ENCODE measurements at places on chromosomes 1 and 21.

DNA sequence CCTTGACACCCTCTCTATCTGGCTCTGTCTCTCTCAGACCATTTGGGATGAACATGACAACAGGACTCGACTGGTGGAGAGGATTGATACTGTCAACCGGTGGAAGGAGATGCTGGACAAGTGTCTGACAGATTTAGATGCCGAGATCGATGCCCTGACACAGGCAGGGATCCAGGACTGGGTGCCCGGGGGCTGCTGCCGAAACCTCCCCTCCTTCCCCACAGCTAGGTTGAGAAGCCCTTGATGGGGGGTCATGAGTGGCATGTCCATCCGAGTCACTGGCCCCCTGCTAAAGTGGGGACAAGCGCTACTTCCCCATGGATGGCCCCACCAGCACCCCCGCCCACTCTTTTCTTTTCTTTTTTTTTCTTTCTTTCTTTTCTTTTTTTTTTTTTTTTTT is 1.2 kb downstream of the TEKT2 start:
- no peak for DNase-seq

GRCh38 chr1:160207771-160208556 is 2.8 kb downstream of the PEA15 start:
- DNase-seq: no peak

DNA sequence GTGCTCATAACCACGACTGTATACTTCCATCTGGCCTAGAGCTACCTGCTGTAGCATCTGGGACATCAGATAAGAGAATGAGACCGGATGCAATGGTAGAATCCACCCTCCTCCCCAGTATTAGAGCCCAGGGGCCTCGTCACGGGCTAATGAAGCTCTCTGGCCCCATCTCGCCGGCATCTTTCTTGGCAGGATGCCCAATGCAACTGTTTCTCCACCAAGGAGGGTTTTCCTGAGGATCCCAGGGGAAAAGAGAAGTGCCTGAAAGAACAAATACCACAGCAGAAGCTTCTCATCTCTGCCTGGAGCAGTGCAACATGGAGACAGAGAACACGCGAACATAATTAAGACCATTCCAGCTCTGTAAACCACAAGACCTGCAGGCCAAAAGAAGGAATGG is 80.0 kb downstream of the VWA5B1 start:
- DNase-seq: no peak

DNA sequence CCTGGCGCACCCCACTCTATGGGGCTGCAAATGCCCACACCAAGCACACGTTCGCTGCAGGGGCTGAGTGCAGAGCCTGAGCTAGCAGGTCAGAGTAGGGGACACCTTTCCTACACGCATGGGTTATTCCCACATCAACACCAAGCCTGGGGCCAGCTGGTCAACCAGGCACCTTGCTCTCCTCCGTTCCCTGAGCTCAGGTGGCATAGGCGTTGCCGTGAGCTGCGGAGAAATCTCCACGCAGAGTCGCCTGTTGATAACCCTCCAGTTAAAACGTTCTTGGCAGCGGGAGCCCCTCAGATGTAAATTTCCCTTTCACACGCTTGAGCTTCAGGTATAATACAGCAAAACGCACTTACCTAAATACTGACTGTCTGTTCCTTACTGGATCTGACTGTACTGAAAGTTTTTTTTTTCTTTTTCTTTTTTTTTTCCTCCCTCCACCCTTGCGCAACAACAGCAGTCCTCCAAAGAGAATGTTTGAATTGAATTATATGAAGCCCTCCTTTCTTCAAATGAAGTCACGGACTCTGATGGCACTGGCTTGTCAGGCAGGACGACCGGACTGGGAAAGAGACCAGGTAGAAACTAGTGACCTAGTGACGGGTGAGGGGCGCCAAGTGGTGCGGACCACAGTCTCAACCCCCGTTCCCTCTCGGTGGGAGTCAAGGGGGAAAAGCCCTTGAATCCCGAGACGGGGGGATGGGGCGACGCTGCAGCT is 2.1 kb downstream of the BRINP3 start:
- no peak for DNase-seq

- no peak for DNase-seq
Observed at GRCh38 chr1:36876990-36877389, 157.3 kb downstream of the GRIK3 start.

GRCh38 chr1:47840393-47841190 is 156.6 kb downstream of the TRABD2B start:
- DNase-seq: no peak

DNA sequence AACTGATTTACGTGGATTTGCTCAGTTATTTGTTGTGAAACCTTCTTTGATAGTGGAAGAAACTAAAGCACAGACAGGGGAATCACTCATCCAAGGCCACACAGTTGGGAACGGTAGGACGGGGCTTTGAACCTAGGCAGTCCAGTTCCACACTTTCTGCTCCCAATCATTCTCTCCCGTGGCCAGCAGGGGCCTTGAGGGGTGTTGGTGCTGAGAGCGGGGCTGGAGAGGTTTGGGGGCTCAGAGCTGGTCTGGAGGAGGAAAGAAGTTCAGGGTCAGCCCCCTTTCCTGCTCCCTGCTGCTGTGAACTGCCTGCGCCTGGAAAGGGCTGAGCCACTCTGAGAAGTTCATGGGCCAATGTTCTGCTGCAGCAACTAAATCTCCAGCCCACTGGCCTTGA is 31.4 kb upstream of the ACTL8 start:
- no peak for DNase-seq

DNA sequence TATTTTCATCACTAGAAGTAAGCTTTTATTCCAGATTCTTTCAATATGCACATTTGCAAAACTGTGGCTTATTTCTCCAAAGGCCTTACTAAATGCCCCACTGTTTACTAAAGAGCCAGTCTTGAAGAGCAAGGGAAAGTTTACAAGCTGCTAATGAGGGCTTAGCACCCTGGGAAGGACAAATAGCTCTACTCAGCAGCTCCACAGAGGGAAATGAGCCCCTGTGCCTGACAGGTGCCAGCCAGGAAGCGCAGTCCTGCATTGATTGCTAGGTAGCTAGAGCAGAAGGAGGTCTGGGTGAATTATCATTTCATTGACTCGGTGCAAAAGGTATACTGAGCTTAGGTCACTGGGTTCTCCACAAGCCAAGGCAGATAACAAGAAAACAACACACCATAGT is 307.0 kb downstream of the SETD4 start:
- no peak for DNase-seq

DNA sequence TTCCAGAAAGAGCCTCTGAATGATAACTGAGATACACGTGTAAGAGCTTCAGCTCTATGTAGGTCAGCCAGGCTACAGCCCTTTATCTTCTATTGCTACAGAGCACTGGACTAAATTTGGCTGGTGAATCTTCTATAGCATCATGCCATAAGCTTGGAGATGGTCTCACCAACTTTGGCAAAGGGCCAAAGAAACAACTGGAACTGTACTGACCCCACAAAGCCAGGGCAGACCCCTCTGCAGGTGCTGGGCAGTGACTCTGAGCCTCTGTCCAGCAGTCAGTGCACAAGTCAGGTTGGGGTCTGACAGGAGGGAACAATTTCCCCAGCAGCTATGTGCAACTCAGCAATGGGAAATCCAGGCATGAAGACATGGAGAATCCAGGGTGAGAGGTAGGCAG is 57.8 kb upstream of the NFASC start:
- DNase-seq: no peak

DNA sequence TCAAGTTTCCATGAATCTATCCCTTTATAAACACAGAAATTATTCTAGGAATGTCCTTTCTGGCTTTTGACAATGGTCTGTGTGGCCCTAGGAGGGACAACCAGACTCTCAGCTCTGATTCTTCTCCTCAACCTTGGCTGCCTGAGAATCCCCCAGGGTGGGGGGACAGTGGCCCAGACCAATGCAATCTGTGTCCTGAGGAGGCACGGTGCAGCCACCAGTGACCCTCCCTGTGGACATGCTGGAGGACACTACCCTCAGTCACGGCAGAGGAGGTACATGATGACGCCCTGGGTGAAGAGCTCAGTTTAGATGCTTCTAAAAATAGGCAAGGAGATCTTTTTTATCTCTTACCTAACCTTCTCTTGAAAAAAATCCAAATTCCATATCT is 91.7 kb downstream of the PGBD5 start:
- DNase-seq: no peak

DNA sequence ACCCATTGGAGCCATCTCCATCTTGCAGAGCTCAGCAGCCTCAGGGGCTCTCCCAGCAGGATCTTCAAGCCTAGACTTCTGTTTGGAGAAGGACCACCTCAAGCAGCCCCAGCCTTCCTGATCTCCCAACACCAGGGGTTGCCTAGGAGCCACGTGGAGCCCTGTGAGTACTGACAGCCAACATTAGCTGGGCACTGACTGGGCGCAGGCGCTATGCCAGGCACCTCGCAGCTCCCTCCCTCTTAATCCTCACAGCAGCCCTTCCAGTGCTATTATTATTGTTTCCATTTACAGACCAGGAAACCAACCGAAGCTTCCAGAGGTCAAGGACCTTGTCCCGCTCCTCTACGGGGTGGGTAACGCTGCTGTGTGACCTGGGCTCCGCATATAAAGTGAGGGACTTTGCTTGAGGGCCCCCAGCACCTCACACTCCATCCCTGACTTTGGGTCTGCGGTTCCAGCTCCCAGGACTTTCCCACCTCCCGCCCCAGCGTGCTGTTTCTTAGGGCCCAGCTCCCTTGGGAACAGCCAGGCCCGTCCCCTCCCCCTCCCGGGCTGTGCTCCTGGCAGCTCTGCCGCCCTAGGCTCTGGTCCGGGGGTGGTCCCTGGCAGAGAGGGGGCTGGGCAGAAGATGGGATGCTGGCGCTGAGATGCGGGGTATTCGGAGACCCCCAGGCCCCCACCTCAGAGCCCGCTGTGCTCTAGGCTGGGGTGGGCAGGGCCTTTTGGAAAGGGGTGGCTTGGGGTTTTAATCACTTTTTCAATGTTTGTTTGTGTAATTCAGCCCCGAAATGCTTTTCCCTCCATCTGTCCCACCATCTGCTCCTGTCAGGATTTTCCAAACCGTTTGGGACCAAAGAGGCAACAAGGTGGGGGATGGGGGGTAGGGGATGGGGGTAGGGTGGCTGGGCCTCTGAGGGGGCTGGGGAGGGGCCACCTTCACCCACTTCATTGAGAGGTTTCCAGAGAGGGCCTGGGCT is 4.1 kb upstream of the HPCA start:
- DNase-seq: no peak

DNA sequence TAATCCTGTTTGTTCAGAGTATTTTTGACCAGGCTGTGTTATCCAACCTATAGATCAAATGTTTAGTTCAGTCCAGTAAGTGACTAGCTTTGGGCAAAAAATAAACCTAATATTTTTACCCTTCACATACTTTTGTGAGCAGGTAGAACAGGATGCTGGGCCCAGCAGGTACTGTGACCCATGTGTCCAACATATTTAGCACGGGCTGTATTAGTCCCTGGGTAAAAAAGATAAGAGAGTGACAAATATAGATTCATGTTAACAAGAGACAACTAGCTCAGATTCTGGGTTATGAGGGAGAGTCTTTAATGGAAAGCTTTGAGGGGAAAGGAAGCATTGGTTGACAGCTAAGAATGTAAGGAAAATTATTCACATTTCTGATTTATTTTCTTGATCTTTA is 43.1 kb downstream of the OLFM3 start:
- no peak for DNase-seq

DNA sequence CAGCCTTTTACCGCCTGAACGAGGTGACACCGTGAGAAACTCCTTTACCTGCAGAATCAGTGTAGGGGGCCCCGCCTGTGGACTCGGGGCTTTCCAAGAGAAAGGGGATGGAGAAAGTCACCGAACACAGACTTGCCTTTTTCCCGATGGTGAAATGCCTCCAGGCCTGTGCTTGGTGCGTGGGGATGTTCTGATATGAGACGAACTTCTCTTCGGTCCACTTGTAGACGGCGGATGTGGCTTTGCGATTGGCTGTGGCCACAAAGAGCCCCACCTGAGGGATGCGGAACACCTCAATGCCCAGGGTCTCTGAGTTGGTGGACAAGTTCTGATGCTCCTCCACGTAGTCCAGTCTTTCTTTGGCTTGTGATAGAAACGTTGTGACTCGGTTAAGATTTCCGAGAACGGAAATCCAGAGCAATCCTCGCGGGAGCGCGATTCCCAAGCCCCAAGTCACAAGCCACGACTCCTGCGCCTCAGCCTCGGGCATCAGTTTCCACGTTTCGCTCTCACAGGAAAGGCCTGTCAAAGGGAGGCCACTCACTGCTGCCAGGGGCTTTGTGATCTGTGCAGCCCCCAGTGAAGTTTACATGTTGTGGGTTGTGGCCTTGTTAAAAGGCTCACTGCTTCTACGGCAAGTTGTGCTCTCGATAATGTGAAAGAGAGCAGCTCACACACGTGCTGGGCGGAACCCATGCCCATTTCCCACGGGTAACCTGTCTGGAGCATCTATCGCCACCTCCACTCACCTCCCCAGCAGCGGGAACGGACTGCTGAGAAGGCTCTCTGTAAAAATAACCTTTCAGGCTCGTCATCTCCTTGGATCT is 12.6 kb downstream of the KRTAP10-1 start:
- DNase-seq: no peak

DNA sequence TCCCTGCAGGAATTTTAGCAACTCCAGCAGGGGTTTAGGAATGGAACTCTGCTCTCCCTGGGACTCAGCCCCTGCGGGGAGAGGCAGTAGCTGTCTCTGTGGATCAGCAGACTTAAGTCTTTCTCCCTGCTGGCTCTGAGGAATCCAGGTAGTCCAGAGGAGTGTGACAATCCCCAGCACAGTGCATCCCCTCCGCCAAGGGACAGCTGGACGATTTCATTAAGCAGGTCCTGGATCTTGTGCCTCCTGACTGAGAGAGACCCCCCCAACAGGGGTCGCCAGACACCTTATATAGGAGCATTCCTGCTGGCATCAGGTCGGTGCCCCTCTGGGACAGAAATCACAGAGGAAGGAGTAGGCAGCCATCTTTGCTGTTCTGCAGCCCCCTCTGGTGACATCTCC is 30.6 kb downstream of the AKT3 start:
- no peak for DNase-seq

DNA sequence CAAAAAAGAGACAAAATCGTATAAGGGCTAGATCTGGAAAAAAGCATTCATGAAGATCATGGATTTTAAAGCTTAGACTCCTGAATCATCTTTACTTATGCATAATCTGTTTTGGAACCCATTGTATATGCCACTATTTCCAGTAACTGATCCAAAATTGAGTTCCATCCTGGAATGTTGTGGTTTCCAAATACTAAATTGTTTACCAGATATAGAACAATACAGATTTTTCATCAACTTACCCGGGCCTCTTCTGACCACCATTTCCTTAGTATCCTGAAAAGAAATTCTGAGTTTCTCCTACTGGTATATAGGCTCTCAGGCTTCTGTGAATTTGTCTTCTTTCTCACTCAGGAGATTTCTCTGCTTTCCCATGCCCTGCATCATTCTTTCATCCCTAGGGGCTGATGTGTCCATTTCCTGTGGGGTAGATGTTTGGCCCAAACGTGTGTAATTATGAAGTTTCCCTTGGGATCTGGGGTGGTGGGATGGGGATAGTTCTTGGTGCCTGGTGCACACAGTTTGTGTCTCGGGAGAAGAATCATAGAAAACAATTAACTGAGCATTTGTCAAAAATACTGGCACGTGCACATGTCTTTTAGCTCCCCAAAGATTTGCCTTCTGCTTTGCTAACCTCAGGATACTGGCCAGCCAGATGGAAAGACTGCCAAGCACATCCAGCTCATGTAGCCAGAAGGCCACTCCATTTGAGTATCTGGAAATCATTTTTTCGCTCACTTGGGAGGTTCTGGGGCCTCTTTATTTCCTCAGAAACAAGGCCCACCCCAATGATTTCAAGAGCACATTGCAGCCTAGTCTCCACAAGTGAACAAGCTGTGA is 127.8 kb downstream of the NTMT2 start:
- no peak for DNase-seq

All from epithelial cell of esophagus (primary cell).